ENCODE measurements at places on chromosomes 5 and 9.

DNA sequence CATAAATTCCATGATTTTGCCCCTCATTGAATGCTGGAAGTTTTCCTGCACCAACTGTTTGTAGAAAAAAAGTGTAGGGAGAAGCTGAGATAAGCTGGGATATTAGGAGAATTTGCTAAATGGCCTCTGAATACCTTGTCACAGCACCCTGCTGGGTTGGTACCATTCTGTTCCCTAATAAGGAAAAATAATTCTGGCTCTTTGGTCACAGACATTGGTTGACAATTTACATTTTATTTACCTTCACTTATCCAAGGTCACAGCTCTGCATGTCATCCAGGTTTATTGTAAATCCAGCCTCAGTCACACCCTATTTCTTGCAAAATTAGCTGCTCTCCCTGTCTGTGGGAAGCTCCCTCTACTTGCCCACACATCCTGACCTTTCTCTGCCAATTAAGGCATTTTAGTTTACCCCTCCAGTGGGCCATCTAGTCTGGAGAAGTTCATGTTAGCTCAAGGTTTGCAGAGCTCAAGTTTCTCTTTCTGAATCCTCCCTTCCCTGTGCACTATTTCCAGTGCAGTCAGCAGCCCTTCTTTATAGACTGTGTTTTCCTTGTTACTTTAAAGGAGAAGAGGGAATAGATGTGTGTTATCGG lies 115.4 kb upstream of the NTRK2 start:
- DNase-seq, result no peak

DNA sequence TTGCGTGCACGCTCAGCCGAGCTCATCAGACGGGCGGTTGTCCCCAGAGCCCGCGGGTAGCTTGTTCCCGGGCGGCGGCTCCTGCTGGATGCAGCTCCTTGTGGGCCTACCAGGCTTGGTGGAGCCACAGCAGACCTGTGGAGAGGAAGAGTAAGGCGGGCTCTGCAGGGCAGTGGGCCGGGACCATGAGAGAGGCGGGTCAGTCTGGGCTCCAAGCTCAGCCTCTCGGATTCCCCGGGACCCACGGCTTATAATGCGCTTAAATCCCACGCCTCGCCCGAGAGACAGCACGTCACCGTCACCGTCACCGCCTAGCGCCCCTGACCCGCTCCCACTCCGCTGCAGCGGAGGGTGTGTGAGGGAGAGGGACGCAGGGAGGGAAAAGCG lies 1.9 kb upstream of the ANKRD18A start:
- DNase-seq, result no peak

GRCh38 chr5:124207118-124207517 lies 539.3 kb downstream of the ZNF608 start:
- DNase-seq, result peak; percentile 67

- DNase-seq, result no peak
Measured at GRCh38 chr9:136058801-136059302, 36.2 kb downstream of the NACC2 start.

DNA sequence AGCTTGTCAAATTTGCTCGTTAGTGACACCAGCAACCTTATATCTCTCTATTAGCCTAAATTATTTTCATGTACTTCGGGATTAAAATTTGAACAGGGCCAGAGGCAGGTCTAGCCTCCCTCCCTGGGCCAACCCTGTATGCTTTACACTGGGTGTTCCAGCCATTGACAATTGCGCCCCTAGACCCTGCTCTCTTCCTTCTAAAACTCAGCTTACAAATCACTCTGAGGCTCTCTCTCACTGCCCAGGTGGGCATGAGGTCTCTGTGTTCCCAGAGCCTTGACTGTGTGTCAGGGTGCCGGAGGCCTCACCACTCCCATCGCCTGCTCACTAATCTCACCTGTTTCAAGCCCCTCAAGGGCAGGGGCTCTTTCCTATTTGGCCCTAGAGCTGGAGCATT lies 6.4 kb upstream of the CFAP90 start:
- DNase-seq, result no peak

DNA sequence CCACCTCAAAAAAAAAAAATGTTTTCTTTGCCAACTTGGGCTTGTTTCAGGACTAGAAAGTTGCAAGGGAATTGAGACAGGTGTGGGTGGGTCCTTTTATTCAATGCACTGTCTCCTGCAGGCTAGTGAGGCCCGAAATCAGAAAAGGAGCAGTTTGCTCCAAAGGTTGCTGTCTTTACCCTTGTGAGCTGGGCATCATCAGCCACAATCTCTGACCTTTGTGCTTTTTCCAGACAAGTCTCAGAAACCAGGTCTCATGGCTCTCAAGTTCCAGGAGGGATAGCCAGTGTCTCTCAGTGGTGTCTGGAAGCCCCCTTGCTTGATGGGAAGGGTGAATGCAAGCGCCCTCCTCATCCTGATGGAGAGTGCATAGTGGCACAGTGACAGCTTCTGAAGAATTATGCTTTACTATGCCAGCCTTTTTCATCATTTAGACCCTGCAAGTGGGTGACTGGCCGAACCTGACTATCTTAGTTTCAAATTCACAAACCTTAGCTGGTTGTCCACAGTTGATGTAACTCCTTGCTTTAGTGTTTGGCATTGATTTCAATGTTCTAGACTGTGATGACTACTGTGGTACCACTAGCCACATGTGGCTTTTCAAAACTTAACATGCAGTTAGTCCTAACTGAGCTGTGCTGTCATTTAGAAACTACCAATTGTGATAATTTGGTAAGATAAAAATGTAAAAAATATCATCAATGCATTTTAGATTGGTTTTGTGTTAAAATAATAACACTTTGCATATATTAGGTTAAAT lies 468.6 kb downstream of the GADD45G start:
- DNase-seq, result no peak

DNA sequence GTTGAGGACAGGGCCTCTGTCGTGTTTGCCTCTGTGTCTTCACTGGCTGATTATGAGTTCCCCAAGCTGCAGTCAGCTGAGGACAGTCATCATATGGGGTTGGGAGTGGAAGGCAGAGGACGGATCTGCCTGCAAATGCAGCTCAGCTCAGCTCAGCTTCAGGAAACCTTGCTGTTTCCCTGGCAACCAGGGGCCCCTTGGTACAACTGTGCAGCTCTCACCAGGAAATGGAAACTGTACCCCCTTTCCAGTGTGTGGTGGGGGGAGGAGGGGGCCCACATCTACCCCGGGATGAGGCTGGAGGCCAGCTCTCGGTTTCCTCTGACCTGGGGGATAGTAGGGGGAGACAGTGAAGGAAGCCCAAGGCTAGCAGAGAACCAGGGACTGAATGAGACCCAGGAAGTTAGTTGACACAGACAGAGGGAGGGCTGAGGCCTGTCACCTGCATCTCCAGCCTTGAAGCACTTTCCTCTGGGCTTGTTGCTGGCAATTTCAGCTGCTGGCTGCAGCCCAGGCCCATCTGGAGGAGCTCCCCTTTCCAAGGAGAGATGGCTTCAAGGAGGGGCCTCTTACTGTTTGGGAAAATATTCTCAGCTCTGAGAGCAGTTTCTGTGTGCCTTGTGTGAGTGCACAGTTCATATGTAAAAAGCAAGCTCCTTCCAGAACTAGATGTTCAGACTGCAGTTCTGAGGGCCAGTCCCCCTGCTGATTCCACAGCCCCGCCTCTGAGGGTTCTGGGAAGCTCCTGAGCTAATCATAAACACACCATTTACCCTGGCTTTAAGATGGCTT lies 6.9 kb downstream of the ANXA6 start:
- peak; percentile 26 for DNase-seq

- DNase-seq, result no peak
Measured at GRCh38 chr9:124784509-124784908, 7.6 kb downstream of the OLFML2A start.

DNA sequence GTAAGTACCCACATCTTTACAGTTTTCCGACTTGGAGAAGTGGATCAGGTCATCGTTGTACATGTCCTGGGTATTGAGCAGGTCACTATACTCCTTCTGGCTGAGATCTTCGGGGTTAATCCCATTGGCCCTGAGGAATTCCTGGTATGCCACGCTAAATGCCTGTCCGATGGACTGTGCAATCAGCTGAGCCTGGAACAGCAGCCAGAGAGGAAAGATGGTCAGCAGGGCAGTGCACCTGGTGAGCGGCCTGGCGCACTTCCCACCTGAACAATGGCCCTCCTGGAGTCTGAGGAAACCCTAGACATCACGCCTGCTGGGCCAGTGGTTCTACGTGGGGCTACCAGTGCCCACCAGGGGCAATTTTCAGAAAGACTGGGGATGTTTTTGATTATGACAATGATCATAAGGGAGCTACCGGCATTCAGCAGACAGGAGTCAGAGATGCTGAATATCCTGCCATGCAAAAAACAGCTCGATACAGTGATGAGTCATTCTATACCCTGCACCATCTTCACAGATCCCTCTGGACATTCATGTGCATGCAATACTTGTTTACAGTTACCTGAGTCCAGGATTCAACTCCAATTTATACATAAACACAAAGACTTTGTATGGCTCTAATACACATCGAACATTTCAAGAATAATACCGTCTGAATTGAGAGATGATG lies 127.2 kb downstream of the ENTREP1 start:
- DNase-seq, result no peak

DNA sequence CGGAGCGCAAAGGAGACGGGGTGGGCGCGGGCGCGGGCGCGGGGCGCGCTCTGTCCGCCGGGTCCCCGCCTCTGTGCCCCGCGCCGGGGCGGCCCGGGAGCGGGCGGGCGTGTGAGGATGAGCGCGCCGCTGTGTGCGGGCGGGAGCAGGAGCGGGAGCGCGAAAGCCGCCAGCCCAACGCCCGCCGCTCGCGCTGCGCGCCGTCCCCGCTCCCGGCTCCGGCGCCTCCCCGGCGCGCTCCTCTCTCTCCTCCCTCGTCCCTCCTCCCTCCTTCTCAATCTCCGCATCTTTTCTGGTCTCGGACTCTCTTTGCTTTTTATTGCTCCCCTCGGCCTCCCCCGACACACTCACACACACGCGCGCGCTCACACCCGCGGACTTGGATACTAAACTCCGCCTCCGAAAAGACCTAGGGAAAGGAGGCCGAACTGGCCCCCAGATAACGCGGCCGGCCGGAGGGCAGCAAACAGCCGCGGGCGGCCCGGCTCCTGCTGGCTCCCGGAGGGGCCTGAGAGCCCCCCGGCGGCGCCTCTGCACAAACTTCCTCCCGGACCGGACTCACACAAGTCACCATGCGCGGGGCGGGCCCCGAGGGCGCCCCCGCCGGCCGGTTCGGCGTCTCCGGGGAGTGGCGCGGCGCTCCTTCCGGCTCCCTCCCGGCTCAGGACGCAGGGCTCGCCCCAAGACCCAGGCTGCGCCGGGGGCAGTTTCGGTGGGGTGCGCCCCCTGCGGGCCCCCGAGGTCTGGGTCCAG lies at the start of gene FIBCD1:
TSS of gene FIBCD1 (minus strand) at position 596 of the 753 bp plus-strand sequence. CDS start 640 bp downstream, outside the sequence.
- peak; percentile 58 for DNase-seq

- no peak for DNase-seq
Measured at GRCh38 chr9:79663878-79664277, 92.1 kb downstream of the TLE4 start.

DNA sequence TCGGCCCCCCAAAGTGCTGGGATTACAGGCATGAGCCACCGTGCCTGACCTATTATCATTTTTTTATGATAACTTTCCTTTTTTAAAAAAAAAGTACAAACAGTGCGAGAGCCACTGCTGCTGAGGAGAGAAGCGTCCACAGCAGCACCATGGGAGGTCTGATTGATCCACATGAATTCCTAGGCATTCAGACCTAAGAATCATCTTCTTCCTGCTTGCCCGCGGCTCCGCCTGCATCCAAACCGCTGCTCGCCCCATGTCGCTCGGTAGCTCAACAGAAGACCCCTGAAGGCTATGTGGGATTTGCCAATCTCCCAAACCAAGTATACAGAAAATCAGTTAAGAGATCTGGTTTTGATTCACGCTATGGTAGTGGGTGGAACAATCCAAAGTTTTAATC lies 102.0 kb downstream of the GABBR2 start:
- no peak for DNase-seq

DNA sequence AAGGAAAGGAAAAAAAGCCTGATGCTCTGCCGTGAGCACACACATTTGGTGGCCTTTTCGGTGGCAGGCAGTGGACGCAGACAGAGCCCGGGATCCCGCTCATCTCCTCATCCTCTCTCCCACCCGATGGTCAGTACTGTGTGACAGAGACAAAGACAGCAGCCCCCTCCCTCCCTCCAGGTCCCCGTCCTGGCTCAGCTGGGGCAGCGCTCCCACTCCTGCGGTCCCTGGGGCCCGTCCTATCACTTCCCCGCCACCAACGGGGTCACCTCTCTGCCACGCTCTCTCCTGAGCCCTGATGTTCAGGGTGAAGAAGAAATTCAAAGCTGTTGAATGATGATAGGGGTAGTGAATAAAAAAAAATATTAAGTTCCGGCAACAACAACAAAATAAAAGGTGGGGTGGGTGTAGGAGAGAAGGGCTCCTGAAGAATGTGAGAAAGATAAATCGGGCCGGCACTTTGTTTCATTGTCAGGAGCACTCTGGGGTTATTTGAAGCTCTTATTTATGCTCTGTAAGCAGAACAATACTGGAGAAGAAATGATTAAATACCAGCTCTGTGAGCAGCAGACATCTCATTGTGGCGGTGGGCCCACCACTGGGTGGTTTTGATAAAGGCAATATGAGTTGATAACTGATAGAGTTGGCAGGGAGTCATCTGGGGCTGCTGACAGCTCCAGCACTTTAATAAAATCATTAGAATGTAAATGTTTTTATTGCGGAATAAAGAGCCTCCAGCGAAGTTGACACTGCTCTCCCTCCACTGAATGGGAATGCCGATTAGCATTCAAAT lies 417.7 kb downstream of the IRX1 start:
- no peak for DNase-seq

- peak; percentile 9 for DNase-seq
Measured at GRCh38 chr9:130526854-130527650, 52.3 kb upstream of the FUBP3 start.

DNA sequence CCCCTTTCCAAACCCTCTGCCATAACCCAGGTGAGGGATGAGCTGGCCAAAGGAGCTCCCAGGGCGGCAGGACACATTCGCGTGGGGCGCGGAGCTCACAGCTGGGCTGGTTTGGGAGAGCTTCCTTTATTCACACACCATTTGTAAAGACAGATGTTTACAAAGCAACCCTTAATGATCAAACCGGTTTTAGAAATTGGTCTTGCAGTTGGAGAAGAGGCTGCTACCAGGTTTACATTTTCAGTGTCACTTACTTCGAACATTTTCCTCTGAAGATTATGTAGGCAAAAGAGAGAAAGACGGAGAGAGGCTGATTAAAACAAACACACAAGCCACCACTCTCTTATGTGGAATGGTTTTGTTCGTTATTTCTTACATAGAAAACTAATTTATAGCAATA lies 648.7 kb downstream of the IRX1 start:
- DNase-seq, result no peak

- DNase-seq, result peak; percentile 27
Measured at GRCh38 chr9:128882677-128883603, 1.0 kb downstream of the LRRC8A start.

- DNase-seq, result no peak
Measured at GRCh38 chr5:57302643-57303042, 128.8 kb downstream of the GPBP1 start.

DNA sequence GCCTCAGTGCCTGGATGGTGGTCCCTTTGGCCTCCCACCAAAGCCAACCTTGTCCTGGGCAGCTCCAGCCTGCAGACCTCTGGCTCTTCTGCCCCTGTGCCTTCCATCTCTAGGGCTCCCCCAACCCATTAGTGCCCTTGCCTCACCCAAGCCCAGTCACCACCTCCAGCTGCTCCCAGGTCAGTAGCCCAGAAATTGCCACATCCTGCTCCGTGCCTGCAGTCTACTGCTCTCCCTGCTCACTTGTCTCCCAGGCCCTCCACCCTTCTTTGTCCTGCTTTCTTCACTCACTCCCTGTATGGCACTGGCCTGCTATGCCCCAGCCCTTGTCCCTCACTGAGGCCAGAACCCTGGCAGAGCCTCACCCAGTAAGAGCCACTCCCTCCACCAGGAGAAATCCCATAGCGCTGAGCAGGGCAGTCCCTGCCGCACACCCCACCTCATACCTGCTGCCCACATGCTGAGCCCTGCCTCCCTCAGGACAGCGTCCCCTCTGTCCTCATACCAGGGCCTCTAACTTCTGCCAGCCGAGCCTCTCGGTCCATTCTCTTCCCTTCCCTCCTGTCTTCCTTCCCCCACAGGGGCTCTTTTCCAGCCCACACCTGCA lies 44.4 kb downstream of the JADE2 start:
- no peak for DNase-seq
